ENCODE measurements at places on chromosomes 6 and 20. TPM values are rescaled to one million over a fixed set of nuclear protein-coding genes. Genes with fewer than 3 reads are reported as not detected.

GRCh38 chr20:49508435-49509199, 26.1 kb upstream of the KCNB1 start:
- H3K36me3 ChIP-seq: no peaks in the 10 kb centered on the region
- H3K27me3 ChIP-seq: no peaks in the 10 kb centered on the region
- H3K4me3 ChIP-seq: no peak overlapping the region
- H3K27ac ChIP-seq: no peak overlapping the region
- DNase-seq: no peak

GRCh38 chr6:137570393-137570792, 76.2 kb upstream of the OLIG3 start:
- H3K4me1 ChIP-seq: peaks cover 2% of the 10 kb centered on the region
- no peaks in the 10 kb centered on the region for H3K27me3 ChIP-seq
- DNase-seq: no peak

LIN28B gene
- total RNA-seq: 0.15 TPM

IPCEF1 gene
- total RNA-seq: 1.9 TPM

APCDD1L gene
- not detected for total RNA-seq

HSPA12B gene
- 22.8 TPM for total RNA-seq
